Umbilical cord (tissue), 2 donors: ENCODE measurements at places on chromosomes 7 and 10.
A peak's percentile ranks its signal among the peaks of the same experiment; 100 is the strongest.

- DNase-seq = no peak
Measured at GRCh38 chr10:114513381-114513792, 109.1 kb upstream of the AFAP1L2 start.

DNA sequence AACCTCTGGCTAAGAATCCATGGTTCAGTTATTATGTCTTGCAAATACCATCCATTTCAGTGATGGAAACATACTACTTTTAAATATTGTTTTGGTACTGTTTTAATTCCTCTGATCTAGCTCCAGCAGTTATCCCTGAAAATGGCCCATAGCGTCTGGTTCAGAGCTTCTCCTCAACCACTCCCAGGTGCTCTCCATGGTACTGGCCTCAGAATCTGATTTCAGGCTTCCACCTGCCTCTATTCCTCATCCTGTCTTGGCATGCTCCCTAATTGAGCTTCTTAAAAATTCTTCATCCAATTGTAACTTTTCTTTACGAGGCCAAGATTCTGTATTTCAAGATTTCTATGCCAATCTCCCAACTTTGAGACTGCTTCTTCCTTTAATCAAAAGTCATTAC, 236.3 kb downstream of the HTR7 start:
- peak; percentile 25 for DNase-seq

- DNase-seq = no peak
Measured at GRCh38 chr7:71627651-71628050, 495.7 kb downstream of the GALNT17 start.

GRCh38 chr10:30705101-30705624, 75.6 kb upstream of the LYZL2 start:
- no peak for DNase-seq

DNA sequence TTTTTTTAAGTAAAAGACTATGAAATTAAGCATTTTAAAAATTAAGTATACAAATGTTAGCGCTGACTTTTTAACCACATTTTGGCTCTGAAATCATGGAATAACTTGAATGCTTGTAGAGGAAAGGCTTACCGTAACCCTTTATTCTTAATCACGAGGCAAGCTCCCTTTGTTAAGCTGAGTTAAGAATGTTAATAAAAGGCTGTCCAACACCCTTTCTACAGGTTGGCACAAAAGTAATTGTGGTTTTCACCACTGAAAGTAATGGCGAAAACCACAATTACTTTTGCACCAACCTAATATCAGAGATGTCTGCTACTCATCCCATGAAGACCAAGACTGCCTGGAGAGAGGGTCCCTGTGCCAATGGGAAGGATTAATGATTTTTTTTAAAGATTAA, 70.6 kb downstream of the STK17A start:
- no peak for DNase-seq

DNA sequence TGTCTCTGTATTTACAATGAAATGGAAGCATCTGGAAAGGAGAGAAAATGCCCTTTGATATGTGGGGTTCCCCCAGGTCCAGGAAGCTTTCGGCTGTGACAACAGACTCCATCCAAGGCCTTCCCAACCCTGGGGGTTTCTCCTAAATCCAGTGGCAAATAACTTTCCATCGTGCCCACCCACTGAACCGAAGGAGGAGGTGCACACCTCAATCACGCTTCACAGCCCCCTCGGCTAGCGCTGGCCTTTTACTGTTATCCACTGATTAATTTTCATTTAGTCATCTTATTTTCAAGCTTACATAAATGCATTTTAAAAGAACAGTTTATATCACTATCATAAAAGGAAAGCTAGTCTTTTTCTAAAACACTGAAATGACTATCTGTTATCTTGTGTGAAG, 286.8 kb upstream of the ZMIZ1 start:
- no peak for DNase-seq

DNA sequence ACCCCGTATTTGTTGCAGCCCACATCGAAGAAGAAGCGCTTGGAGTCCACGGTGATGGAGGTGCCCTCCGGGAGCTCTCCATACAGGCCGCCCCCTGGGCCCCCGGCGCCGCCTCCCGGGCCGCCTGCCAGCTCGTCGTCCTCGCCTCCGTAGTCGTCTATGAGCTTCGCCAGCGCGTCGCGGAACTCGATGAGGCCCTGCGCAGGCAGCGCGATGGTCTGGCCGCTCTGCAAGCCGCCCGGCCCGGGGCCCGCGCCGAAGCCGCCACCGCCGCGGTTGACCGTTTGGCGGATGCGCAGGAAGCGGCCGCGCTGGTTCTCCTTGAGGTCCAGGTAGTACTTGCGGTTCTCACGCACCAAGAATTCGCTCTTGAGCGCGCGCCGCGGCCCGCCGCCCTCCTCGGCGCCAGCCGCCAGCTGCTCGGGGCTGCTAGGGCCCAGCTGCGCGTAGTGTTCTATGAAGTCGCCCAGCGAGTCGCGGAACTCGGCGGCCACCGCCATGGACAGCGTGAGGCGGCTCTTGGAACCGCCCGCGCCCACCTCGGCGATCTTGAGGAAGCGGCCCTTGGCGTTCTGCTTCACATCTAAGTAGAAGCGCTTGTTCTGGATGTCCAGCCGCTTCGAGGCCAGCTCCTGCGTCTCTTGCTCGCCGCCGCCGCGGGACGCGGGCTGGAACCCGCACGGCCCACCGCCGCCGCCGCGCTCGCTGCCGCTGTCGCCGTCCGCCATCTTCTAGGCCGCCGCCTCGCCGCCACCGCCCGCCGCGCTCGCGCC, 523 bp downstream of the PURB start:
- peak; percentile 81 for DNase-seq

GRCh38 chr10:114103284-114103683, 59.6 kb downstream of the ADRB1 start:
- DNase-seq = peak; percentile 77

DNA sequence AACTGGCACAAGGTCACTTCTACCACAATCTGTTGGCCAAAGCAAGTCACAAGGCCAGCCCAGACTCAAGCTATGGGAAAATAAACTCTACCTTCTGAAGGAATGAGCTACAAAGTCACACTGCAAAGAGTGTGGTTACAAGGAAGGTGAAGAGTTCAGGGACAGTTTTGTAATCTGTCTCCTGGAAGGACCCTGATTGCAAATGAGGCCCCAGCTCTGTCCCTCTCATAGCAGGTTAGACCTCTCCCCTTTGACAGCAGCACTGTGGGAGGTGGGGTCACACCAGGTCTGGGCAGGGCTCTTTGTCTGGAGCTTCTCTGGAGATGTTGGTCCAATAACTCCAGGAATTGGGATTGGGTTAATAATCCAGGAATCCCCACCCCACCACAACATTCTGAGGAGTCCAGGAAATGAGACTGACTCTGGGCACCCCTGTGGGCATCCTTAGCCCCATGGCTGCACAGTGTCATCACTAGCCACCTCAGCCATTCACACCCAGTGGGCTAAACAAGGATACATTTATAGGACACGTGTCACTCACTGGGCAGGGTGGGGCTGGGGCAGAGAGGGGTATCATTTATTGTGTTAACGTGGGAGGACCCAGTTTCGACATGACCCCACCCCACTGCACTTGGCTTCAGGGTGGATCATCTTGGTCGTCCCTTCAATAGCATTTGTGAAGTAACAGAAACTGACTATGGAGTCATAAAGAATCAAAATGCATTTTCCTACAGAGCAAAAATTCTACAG, 23.7 kb upstream of the C10orf105 start:
- DNase-seq = no peak

DNA sequence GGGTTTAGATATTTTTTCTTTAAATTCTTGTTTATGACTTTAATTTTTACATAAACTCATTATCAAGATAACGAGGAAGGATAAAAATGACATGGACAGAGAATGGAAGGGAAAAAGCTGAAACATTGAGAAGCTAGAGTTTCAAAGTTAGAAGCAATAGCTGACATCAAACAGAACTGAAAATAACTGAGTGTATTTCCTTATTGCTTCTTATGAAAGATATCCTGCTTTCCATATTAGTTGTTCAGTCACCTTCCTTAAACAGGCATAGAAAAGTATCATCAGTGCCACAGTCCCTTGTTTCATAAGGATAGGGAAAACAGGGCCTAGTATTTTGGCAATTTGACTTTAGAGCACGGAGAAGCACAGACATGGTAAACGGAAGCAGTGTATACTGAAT, 460.5 kb upstream of the GHITM start:
- no peak for DNase-seq

GRCh38 chr7:19491821-19492452, 216.9 kb downstream of the POLR1F start:
- DNase-seq = peak; percentile 63

GRCh38 chr7:143396625-143397556, 11.8 kb downstream of the EPHA1 start:
- DNase-seq = no peak

DNA sequence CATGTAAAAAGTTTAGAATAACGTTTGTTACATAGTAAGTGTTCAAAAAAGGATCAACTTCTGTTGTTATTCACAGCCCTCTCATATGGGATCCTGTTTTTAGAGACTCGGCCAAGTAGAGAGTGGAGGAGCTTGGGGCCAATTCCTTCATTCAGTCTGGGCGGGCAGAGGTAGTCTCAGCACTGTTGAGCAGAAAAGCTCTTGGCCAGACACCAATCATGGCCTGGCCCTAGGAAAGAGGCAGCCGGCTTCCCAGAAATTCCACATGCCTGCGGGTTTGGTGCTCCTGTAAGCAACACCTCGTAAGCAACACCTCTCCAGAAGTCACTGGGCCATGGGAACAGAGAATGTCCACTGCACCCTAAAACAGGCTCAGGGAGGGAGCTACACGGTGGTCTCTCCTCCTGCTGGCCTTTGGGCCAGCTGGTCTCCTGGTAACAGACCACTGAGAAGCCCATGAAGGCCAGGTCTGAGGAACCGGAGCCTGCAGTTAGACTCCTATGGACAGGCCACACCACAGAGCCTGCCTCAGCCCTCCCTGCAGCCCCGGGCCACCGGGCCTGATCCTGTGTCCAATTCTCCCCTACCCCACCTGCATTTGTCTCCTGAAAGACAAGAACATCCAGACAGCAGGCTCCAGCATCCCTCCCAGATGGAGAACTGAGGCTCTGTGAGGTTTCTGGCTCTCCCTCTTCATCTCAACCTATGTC, 149.1 kb downstream of the GRID1 start:
- DNase-seq = peak; percentile 17

DNA sequence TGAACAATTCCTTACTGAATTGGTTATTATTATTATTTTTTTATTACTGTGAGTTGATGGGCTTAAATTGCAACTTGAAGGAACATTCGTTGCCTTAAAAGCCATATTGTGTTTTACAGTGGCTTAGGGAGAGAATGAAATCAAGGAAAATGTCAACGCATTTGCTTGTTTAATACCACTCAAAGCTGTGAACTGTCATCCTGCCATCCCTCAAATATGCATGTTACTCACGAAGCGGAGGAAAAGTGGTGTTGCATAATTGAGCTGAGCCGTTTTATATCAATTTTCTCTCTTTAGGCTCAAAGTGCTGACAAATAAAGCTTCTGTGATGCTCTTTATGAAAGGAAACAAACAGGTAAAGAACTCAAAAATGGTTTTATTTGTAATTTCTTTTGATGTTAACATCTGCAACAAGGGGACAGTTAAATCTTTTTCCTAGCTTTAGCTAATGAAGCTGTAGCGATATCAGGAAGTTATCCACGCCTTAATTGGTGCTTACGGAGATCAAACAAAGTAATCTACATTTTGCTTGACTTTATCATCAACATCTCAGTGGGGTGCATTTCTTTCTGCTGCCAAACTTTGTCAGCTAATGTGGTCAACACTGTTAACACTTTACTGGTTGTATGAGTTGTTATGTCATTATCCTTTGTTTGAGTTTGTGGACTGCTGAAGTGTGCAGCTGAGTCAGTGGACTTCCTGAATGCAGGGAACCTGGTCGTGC, 33.1 kb downstream of the GLRX3 start:
- no peak for DNase-seq

DNA sequence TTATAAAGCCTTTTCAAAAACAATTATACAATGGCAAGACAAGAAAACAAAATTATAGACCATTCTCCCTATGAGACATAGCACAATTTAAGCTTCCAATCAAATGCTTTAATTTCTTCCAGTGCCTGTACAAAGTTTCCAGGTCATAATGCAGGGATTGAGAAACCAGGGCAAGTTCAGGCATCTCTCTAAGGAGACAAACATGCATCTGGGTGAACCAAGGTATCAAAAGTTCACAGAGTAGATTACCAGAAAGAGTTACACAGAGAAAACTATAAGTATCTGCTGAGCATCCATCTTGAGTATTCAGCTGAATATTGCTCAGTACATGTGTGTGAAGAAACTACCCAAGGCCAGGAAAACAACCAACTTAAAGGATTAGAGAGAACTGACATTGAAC, 89.1 kb downstream of the COL28A1 start:
- no peak for DNase-seq

DNA sequence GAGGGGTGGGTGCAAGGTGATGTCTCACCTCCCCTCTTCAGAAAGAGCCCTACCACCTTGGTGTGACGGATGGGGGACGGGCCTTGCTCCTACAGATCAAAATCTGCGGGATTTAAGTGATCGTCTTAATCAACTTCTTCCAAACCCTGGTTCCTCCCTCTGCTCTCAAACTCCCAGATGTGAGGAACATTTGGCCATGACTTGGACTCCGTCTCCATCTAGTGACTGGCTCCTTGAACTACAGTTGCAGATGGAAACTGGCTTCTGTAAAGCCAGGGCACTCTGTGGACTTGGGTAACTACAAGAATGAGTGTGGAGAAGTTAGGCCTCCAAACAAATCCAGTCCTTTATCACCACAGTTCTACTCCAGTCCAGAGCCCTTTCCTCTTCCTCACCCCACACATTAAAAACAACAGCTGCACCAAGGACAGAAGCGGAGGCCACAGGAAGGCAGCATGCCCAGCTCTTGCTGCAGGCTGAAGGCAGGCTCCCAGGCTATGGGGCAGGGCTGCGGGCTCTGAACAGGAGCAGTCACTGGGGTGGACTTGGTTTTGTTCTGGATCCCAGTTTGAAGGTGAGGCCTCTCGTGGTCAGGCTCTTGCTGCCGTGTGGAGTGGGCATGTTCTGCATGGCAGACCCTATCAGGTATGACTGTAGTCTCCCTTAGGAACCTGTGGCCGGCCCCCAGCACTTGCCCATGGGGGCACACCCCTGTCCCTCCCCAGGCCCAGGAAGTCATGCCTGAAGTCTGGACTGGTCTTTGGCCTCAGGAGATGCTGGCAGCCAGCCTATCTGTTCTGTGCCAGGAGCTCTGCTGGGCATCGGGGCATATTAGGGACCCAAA, 79.4 kb downstream of the VWC2 start:
- DNase-seq = peak; percentile 84

DNA sequence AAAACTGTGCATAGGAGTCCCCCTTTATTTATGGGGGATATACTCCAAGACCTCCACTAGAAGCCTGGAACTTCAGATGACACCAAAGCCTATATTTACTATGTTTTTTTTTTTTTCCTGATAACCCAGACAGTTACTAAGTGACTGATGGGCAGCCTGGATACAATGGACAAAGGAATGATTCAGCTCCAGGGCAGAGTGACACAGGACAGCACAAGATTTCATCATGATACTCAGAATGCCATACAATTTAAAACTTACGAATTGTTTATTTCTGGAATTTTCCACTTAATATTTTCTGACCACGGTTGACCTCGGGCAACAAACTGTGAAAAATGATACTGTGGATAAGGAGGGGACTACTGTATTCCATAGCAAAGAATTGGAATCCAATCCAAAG, 843.6 kb downstream of the PCDH15 start:
- no peak for DNase-seq

GRCh38 chr7:27104341-27105058, 2.0 kb upstream of the HOXA2 start:
- DNase-seq = peak; percentile 73
